ENCODE measurements at places on chromosomes 4 and X.

DNA sequence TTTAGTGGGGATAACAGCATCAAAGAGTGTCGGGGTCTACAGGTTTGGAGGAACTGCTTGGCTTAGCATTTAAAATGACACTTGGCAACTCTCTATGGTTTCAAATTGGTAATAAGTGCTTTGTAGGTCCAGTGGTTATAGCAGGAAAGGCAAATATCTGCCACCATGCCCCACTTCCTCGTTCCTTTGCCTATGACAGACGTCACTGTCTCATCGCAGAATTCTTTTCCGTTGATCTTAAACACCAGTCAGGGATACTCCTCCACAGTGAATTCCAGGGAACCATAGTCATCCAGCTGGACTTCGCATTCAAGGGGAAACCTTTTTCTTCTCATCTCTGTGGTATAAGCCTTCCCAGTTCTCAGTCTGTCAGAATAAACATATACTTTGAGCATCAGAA is 319.1 kb downstream of the GPAT3 start:
- DNase-seq = no peak

DNA sequence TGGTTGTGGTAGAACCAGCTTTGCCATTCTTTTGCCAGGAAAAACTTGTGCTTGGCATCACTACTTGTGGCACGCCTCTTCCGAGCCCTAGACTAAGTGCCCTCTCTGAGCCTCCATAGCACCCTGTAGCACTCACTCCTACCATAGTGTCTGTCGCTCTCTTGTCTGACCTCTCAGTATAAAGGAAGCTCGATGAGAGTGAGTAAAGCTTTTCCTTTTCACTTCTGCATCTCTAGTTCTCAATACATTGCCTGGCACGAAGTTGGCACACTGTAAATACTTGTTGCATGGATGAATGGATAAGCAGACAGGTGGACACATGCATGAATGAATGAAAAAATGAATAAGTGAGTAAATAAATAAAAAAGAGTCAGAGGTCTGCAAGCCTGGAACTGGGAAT is 48.3 kb downstream of the TLR10 start:
- no peak for DNase-seq

DNA sequence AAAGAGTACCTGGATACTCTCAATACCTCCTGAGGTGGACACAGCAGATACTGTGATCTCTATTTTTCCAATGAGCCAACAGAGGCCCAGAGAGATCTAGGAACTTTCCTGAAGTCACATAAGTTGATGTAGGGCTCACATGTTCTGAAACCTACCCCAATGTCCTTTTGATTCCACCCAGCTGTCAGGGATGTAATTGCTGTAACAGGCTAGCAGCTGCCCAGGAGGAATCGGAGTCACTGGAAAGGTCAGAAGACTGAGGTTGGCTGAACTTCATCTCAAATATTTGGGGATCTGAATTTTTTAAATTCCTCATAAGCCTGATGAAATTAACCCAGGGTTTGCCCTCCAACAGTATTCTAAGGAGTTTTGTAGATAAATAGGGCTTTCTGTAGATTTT is 52.5 kb upstream of the PROM1 start:
- no peak for DNase-seq

- no peak for DNase-seq
Measured at GRCh38 chr4:138110815-138111214, 131.3 kb downstream of the SLC7A11 start.

GRCh38 chr4:28481565-28481964 is 1620.9 kb downstream of the STIM2 start:
- no peak for DNase-seq

GRCh38 chrX:104877504-104877903 is 311.5 kb downstream of the IL1RAPL2 start:
- DNase-seq = no peak

DNA sequence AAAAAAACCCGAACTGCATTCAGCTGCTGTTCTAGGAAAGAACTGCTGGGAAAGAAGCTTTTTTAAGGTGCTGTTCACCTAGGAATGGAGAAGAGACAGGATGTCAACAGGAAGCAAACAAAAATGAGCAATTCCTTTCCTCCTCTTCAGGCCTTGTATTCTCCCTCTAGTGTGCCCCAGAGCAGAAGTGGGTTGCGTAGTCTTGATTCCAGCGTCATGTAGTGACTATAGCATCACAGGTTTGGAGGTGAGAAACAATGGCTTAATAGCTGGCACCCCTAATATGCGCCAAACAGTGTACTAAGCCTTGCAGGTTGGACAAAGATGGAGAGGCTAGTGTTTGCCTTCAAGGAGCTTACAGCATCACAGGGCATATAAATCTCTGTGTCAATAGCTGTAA is 146.3 kb upstream of the LCORL start:
- no peak for DNase-seq

DNA sequence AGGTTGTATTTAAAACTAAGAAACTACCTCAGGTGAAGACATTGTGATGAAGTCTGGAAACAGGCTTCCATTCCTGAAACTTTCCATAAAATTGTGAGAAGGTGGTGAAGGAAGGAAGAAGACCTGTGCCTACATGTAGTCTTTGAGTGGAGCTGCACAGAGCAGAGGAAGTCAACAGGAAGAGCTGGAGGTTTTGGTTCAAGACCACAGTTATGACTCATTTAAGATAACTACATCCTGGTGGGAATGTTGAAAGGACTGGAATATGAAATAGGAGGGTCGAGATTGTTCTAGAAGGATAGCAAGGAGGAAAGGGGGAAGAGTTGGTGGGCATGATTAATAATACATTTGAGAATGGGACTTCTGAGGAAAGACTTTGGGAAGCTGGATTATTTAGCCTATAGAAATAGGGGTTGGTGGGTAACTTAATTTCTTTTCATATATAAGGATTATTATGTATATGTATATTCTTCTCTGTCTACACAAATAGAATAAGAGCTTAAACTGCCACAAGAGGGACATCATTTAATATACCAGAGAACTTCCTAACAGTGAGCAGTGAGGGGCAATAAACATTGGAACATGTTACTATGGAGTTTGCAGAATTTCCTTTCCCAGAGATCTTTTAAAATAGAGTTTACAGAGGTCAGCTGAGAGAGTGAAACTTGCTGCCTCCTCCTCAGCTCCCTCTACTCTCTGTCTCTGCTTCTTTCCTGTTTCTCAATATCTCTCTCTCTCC is 23.5 kb downstream of the AWAT2 start:
- DNase-seq = no peak

- no peak for DNase-seq
Measured at GRCh38 chr4:35993606-35994005, 250.7 kb downstream of the ARAP2 start.

All from sigmoid colon (tissue), 7 donors.